ENCODE measurements at places on chromosomes 3 and 15. TPM values are rescaled to one million over a fixed set of nuclear protein-coding genes. Genes with fewer than 3 reads are reported as not detected.

LRRC31 gene
- not detected for polyA plus RNA-seq

TIMP4 gene
- 0.27 TPM for polyA plus RNA-seq

SPSB4 gene
- not detected for polyA plus RNA-seq

TEX9 gene
- 3.5 TPM for polyA plus RNA-seq

COL7A1 gene
- 11.2 TPM for polyA plus RNA-seq

HIGD2B gene
- polyA plus RNA-seq = not detected

GRCh38 chr3:13299531-13300155 lies 120.5 kb downstream of the NUP210 start:
- no peaks in the 10 kb centered on the region for H3K36me3 ChIP-seq
- no peak for DNase-seq
- H3K27ac ChIP-seq = no peak overlapping the region
- H3K4me3 ChIP-seq = no peak overlapping the region

DNA sequence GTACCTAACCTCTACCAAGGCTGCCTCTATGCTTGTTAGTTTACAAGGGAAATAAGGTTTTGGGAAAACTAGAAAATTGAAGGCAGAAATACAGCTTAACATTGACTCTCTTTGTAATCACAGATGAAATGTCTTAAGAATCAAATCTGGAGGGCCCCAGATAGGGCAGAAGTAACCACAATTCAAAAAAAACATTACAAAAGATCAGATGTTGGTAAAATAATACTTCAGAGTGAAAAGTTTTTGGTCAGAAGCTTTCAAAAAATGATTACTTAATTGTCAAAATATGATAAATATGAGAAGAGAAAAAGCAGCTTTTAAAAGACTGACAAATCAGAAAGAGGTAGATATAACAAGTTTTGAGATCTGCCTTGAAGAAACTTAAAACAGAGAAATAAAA lies 425.1 kb upstream of the NECTIN3 start:
- no peak overlapping the region for H3K4me3 ChIP-seq
- H3K36me3 ChIP-seq = no peaks in the 10 kb centered on the region
- H3K4me1 ChIP-seq = peaks cover 5% of the 10 kb centered on the region

- DNase-seq = peak; percentile 82
- H3K27me3 ChIP-seq = no peaks in the 10 kb centered on the region
- peaks cover 23% of the 10 kb centered on the region for H3K4me1 ChIP-seq
- no peak overlapping the region for H3K27ac ChIP-seq
- peaks cover 6% of the 10 kb centered on the region for H3K36me3 ChIP-seq
- H3K4me3 ChIP-seq = no peak overlapping the region
Observed at GRCh38 chr3:11335056-11335608, 62.9 kb downstream of the ATG7 start.

DNA sequence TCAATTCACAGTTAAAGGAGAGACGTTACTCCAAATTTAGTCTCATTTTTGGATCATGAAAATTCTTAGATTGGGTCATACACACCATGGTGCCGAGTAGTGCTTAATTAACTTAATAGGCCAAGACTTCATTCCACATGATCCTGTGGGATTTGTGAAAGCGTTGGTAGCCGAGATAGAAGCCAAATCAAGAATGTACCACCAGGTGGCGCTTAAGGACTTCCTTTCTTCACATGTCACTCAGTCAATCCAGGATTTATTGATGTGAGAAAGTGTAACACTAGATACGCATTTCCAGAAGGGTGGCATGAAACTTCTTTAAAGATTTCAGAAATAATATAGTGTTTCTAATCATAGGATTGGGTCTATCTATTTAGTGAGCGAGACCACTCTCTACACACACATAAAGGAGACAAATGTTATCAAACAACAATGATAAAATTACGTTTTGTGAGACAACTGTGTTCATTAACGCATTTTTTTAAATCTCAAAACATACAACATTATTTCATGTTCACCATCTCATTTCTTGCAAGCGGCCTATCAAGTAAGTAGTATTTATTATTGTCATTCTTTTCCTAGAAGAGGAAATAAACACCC lies 436.1 kb downstream of the CHL1 start:
- H3K36me3 ChIP-seq = no peaks in the 10 kb centered on the region
- no peak overlapping the region for H3K4me3 ChIP-seq
- no peaks in the 10 kb centered on the region for H3K4me1 ChIP-seq
- no peak overlapping the region for H3K27ac ChIP-seq
- no peaks in the 10 kb centered on the region for H3K27me3 ChIP-seq
- peak; percentile 22 for DNase-seq

DNA sequence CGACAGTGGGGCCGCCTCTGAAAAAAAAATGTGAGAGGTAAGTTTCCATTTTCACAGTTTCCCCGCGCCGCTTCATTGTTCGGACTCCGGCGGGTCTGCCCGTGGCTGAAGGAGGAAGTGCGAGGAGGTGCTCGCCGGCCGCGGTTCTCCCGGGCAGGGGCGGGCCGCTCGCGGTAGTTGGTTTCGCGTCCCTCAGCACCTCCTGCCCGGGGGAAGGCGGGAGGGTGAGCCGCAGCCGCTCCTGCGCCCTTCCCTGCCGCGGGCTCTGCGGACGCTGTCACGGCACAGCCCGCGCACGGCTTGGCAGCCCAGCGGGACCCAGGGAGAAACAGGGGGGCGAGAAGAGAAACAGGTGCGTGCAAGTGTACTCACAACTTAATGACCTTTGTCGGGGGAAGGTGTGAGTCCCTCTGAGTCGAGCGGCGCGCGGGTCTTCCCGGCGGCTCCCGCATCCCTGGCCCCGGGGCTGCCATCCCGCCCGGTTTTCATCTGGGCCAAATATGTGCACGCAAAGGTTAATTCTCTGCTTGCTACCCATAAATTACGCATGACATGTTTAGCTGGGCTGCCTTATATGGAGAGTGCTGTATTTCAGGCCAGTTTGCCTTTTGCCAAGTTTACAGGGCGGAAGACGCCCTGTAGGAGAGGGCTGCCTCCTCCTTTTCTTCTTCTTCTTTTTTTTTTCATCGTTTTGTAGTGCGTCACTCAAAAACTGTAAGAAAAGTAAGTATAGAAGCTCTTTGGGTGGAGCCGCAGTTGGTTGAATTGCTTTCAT lies 514 bp downstream of the MBNL1 start:
- peak; percentile 89 for DNase-seq
- H3K27me3 ChIP-seq = no peaks in the 10 kb centered on the region
- peak overlapping the region; percentile 94 for H3K4me3 ChIP-seq
- H3K36me3 ChIP-seq = no peaks in the 10 kb centered on the region

DNA sequence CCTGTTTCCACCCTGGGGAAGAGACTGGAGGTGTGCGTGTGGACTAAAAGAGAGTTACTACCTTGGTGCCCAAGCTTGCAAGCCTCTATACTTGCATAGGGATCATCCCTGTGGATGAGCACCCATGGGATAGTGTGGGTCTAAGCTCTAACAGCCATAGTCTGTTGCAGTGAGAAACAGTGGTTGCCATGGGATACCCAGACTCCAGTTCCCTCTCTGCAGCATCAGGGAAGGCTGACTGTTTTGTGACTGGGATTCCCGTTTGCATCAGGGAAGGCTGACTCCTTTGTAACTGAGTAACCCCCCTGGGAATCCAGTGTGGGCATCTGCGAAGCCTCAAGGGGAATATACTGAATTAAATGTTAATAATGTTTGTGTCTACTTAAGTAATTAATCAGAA lies 196.1 kb downstream of the ZNF621 start:
- H3K36me3 ChIP-seq = no peaks in the 10 kb centered on the region
- no peaks in the 10 kb centered on the region for H3K27me3 ChIP-seq
- H3K4me1 ChIP-seq = no peaks in the 10 kb centered on the region
- H3K4me3 ChIP-seq = no peak overlapping the region
- no peak overlapping the region for H3K27ac ChIP-seq
- no peak for DNase-seq

GRCh38 chr3:183548262-183548769 lies 7.2 kb downstream of the KLHL6 start:
- peak overlapping the region; percentile 41 for H3K27ac ChIP-seq
- no peaks in the 10 kb centered on the region for H3K27me3 ChIP-seq
- peak; percentile 82 for DNase-seq
- no peaks in the 10 kb centered on the region for H3K36me3 ChIP-seq

GRCh38 chr15:63765338-63765737 lies 68.4 kb downstream of the HERC1 start:
- no peak overlapping the region for H3K4me3 ChIP-seq
- DNase-seq = no peak
- H3K27ac ChIP-seq = no peak overlapping the region
- no peaks in the 10 kb centered on the region for H3K27me3 ChIP-seq
- H3K36me3 ChIP-seq = no peaks in the 10 kb centered on the region

GRCh38 chr3:111863942-111864694 lies 5.1 kb downstream of the PHLDB2 start:
- H3K27me3 ChIP-seq = no peaks in the 10 kb centered on the region
- H3K27ac ChIP-seq = peak overlapping the region; percentile 85
- peaks cover 57% of the 10 kb centered on the region for H3K4me1 ChIP-seq
- DNase-seq = no peak
- H3K36me3 ChIP-seq = no peaks in the 10 kb centered on the region

GRCh38 chr3:52670621-52671521 lies 14.8 kb downstream of the PBRM1 start:
- peaks cover 47% of the 10 kb centered on the region for H3K4me1 ChIP-seq
- H3K36me3 ChIP-seq = peaks cover 5% of the 10 kb centered on the region
- peak; percentile 98 for DNase-seq

DNA sequence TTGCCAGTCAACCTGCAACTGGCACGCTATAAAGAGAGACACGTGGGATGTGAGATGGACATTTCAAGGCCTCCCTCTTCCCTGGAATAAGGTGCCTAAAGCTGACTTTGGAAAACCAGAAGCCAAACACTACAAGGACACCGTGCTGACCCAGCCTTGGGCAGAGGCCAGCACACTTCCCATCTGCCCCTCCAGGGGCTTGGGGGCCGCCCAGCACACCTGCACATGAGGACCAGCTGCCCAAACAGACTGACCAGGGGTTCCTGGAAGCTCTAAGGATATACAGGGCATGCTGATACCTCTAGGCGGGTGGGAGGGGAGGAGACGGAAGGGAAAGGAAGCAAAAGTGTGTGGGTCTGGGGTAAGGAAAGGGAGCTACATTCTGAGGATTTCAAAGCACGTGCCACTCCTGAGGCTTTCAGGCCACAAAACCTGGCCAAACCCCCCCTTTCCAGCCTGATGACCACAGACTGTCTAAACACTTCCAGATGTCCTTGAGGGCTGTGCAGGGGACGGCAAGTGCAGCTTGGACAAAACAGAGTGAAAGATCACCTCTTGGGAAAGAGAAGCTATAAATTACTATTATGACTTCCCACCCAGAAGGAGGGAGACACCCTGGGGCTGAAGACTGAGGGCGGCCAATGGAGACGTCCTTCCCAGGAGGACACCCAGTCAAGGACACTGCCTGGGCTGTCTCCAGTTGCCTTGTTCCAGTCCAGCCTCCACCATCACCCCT lies 57.9 kb downstream of the ADCY5 start:
- no peaks in the 10 kb centered on the region for H3K4me1 ChIP-seq
- no peaks in the 10 kb centered on the region for H3K27me3 ChIP-seq
- H3K36me3 ChIP-seq = no peaks in the 10 kb centered on the region
- peak; percentile 22 for DNase-seq

GRCh38 chr3:94066506-94067500 lies 3.9 kb downstream of the NSUN3 start:
- H3K4me1 ChIP-seq = peaks cover 7% of the 10 kb centered on the region
- no peaks in the 10 kb centered on the region for H3K36me3 ChIP-seq
- DNase-seq = no peak

DNA sequence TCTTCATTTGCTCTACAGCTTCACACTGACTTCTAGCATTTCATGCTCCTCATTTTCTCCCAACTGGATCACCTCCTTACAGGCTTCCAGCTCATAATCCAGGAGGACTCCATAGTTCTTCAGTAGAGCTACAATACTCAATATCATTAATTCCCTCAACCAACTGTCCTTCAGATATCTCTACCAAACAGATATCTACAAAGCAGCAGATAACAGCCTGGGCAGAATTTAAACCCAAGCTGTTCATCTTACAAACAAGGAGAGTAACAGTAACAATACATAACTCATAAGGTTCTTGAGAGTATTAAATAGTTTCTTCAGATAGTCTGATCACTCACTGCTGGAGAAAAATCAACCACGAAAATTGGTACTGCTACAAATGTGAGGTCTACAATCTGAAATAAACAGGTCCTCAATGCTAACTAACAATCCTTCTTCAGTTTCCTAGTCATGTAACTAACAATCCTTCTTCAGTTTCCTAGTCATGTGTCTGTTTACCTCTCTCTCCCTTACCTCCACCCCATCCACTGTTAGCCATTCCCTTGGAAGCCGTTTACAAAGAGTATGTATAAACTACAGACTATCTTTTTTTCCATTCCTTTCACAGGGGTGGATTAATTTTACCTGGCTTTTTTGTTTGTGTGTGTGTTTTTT lies 5.0 kb downstream of the PEAK1 start:
- H3K4me3 ChIP-seq = no peak overlapping the region
- no peaks in the 10 kb centered on the region for H3K27me3 ChIP-seq
- H3K36me3 ChIP-seq = no peaks in the 10 kb centered on the region
- no peak for DNase-seq

DNA sequence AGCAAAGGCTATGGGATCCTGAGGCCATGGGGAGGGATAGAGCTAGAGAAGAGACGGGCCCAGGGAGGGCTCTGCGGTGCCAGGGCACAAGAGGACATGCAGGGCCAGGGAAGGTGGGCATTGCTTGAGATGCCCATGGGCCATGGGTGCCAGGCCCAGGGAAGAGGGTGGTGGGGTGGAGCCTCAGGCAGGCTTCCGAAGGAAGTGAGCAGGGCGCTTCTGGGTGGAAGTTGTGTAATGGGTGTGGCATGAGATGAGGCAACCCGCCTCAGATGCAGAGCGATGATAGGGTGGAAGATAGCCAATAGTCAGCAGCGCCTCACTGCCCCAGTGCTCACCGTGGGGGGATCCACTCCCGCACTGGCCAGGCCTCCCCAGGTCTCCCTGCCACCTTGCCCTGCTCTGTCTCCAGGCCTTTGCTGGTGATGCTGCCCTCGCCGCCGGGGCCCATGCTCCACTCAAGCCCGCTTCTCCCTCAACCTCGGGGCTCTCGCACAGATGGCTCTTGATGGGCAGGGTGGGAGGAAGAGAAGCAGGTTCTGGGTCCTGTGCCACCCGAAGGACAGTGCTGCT lies 51.4 kb downstream of the DNAJB8 start:
- no peak overlapping the region for H3K27ac ChIP-seq
- H3K36me3 ChIP-seq = no peaks in the 10 kb centered on the region
- no peaks in the 10 kb centered on the region for H3K27me3 ChIP-seq
- no peak overlapping the region for H3K4me3 ChIP-seq
- H3K4me1 ChIP-seq = peaks cover 10% of the 10 kb centered on the region

GRCh38 chr3:120025520-120025919 lies 68.7 kb downstream of the GSK3B start:
- no peak overlapping the region for H3K4me3 ChIP-seq
- H3K36me3 ChIP-seq = no peaks in the 10 kb centered on the region
- DNase-seq = peak; percentile 12
- peaks cover 21% of the 10 kb centered on the region for H3K4me1 ChIP-seq
- H3K27ac ChIP-seq = no peak overlapping the region
- no peaks in the 10 kb centered on the region for H3K27me3 ChIP-seq

- peak; percentile 76 for DNase-seq
- H3K4me1 ChIP-seq = peaks cover 26% of the 10 kb centered on the region
- H3K27ac ChIP-seq = peak overlapping the region; percentile 74
- no peak overlapping the region for H3K4me3 ChIP-seq
- no peaks in the 10 kb centered on the region for H3K27me3 ChIP-seq
Observed at GRCh38 chr3:151770956-151771355, 37.2 kb downstream of the AADACL2 start.

All from GM23248 (cell line).